ENCODE measurements at places on chromosomes 5 and 9.

GRCh38 chr5:61822584-61822983 is 483.4 kb upstream of the KIF2A start:
- no peak for DNase-seq

- DNase-seq: no peak
Observed at GRCh38 chr5:129569295-129569694, 109.2 kb downstream of the ADAMTS19 start.

GRCh38 chr9:78620303-78620702 is 323.4 kb downstream of the PSAT1 start:
- DNase-seq: no peak

- no peak for DNase-seq
Observed at GRCh38 chr5:33261305-33261704, 179.5 kb upstream of the TARS1 start.

DNA sequence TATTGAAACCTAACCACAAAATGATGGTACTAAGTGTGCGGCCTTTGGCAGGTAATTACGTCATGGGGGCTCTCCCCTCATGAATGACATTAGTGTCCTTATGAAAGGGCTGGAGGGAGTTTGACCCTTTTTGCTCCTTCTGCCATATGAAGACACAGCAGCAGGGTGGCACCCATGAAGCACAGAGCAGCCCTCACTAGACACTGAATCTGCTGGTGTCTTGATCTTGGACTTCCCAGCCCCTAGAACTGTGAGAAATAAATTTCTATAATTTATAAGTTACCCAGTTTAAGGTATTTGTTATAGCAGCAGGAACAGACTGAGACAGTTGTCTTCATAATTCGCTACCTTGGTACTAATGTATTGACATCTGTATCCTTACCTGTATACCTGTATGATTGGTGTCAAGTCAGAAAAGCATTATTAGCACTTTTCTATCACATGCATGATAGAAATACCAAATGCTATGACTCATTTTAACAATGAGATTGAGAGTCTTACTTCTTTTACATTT is 80.4 kb downstream of the GCNT4 start:
- DNase-seq: no peak

All from activated T-helper 1 cell treated with anti-CD3 and anti-CD28 coated beads, Interleukin-12 subunit alpha, Interleukin-12 subunit beta, Interleukin-2, Interleukin-4 antibody, amounts not matched to agents 30 ng/mL and 10 ng/mL and 1 ng/mL, durations not matched to agents 14 hours and 24 hours and 36 hours (primary cell).